ENCODE measurements at places on chromosomes 12 and 14.

- DNase-seq = no peak
Observed at GRCh38 chr12:70507442-70507841, 129.8 kb downstream of the PTPRB start.

DNA sequence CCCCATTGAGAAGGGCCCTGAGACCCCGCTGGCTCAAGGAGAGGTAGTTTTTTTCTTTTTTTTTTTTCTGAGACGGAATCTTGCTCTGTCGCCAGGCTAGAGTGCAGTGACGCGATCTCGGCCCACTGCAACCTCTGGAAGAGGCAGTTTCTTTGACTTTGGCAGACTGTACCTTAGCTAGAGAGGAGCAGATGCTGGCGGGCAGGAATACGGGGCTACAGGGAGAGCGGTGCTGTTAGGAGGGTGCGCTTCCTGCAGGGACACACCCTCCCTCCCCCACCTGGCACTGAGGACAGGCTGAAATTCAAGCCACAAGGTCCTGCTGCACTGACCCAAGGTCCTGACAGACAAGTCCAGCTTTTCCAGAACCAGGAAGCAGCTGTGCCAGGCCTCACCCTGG lies 32.2 kb upstream of the NUDT14 start:
- DNase-seq = no peak

- no peak for DNase-seq
Observed at GRCh38 chr12:52243259-52243855, 10.3 kb downstream of the KRT7 start.

DNA sequence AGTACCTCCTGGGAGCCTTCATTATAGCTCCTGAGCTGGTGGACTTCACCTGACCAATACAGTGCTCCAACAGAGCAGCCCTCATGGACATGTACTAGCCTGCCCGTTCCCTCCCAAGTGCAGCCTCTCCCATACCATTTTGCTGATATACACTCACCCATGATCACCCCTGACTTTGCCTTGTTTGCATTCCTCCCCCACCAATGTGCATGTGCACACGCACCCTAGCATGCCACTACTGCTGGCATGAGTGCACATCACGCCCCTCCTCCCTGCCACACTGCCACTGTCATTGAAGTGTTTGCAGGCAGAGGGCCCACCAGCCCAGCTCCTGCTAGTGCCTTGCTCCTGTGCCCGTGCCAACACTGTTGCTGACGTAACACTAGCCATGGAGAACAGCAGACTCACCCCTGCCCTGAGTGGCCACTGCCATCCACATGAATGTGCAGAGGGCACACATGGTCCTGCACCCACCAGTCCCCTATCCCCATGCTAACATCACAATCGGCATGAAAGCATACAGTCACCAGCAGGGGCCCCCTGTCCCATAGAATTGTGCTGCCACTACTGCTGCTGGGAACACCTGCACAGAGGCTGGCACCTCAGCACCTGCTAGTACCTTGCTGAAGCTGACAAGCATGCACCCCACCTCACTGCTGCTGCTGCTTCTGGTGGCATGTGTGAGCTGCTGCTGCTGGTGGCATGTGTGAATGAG lies 110.3 kb downstream of the SINHCAF start:
- DNase-seq = peak; percentile 37

- no peak for DNase-seq
Observed at GRCh38 chr14:20757965-20758364, 10.2 kb upstream of the EDDM3B start.

Measured in NCI-H1417 (cell line).